ENCODE measurements at places on chromosomes 2 and 18. TPM values are rescaled to one million over a fixed set of nuclear protein-coding genes. Genes with fewer than 3 reads are reported as not detected.

The CFAP65 gene
- total RNA-seq, result 7.6 TPM

DNA sequence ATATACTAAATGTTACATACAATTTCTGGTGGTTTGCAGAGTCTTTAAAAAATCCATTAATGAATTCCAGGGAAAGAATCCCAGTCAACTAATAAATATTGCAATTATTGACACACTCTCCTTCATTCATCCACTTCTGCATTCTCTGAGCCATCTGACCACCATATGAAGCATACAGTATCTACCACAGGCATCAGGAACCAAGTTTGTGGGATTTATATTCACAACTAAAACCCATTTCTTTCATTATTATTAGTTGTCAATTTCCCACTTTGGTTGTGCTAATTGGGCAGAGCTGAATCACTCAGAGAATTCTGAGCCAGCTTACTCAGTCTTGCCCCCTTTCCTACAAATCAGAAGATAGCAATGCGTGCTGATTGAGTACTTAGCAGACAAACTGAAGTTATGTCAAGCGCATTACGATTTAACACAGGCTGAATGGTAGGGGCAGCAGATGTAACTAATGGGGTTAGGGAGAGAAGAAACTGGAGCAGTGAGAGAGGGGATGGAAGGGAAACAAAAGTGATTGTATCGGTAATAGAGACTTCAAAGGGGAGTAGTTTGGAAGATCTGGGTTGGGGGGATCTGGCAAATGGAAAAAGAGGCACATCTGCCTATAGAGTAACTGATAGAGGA lies 52.3 kb downstream of the ZEB2 start:
- no peak overlapping the region for H3K27ac ChIP-seq
- peaks cover 35% of the 10 kb centered on the region for H3K4me1 ChIP-seq
- peaks cover 18% of the 10 kb centered on the region for H3K36me3 ChIP-seq
- no peak for DNase-seq
- no peak overlapping the region for H3K4me3 ChIP-seq

GRCh38 chr2:69306393-69306821 lies 80.6 kb downstream of the GFPT1 start:
- peak; percentile 51 for DNase-seq
- peaks cover 10% of the 10 kb centered on the region for H3K27me3 ChIP-seq
- peak overlapping the region; percentile 86 for H3K27ac ChIP-seq
- no peaks in the 10 kb centered on the region for H3K36me3 ChIP-seq

GRCh38 chr2:198280145-198280544 lies 475.8 kb downstream of the PLCL1 start:
- H3K4me3 ChIP-seq, result no peak overlapping the region
- H3K27ac ChIP-seq, result no peak overlapping the region
- H3K4me1 ChIP-seq, result no peaks in the 10 kb centered on the region
- no peak for DNase-seq
- H3K27me3 ChIP-seq, result peaks cover 5% of the 10 kb centered on the region

DNA sequence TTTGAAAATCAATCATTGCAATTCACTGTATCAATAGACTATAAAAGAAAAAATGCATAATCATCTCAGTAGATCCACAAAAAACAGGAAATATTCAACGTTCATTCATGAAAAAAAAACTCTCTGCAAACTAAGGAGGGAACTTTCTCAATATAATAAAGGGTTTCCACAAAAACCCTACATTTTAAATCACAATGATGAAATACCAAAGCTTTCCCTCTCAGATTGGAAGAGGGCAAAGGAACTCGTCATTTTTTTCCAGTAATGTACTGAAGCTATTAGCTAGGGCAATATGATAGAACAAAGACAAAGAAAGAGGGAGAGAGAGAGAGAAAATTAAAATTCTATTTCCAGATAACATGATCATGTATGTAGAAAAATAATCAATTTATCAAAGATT lies 167.1 kb upstream of the RBMS1 start:
- H3K27me3 ChIP-seq, result no peaks in the 10 kb centered on the region
- no peaks in the 10 kb centered on the region for H3K4me1 ChIP-seq
- no peaks in the 10 kb centered on the region for H3K36me3 ChIP-seq
- DNase-seq, result no peak

All from lower lobe of right lung (tissue), 2 donors.